ENCODE measurements at places on chromosomes 7 and 10. TPM values are rescaled to one million over a fixed set of nuclear protein-coding genes. Genes with fewer than 3 reads are reported as not detected.

Gene ZNF488
- total RNA-seq: not detected

Gene NAT16
- total RNA-seq: not detected

Gene CLRN3
- total RNA-seq: not detected

Gene PARP12
- 66.2 TPM for total RNA-seq

DNA sequence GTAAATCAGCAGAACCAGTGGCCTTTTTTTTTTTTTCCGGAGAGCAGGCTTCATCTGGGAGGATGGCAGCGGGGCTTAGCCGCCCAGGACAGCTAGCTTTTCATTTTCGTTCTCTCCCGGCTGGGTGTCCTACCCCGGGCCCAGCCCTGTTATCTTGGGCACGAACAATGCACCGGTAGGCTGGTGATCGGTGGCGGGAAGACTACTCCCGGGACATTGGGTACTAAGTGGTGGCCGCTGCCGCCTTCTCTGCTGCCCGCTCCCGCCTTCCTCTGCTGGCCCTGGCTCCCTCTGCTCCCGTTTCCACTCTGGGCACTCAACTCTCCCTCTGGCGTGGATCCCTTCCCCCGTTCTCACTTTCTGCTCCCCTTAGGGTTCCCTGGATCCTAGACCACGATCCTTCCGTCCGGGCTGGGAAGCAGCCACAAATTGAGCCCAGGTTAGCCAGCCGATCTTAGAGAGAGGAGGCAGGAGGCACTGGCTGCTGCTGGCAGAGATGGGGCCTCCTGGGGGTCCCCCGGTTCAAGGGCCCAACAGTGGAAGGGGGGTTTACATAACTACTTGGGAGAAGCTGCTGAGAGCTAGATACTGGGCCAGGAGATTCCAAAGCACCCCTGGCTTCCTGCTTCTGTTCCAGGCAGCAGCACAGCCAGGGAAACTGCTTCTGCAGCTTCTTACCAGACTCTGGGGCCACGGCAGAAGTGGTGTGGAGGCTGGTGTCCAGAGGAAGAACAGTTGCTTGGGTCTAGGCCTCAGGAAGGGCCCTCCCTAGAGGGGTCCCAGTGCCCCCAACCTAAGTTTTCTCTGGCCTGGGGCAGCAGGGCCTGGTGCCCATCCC, 1.8 kb downstream of the TLX1 start:
- H3K36me3 ChIP-seq: no peaks in the 10 kb centered on the region
- peaks cover 11% of the 10 kb centered on the region for H3K27me3 ChIP-seq
- no peak overlapping the region for H3K4me3 ChIP-seq
- DNase-seq: no peak
- no peak overlapping the region for H3K27ac ChIP-seq

GRCh38 chr10:68223535-68224165, 8.3 kb downstream of the ATOH7 start:
- no peak overlapping the region for H3K4me3 ChIP-seq
- no peak for DNase-seq
- no peaks in the 10 kb centered on the region for H3K36me3 ChIP-seq

- peak overlapping the region; percentile 87 for H3K4me3 ChIP-seq
- H3K36me3 ChIP-seq: peaks cover 14% of the 10 kb centered on the region
- no peaks in the 10 kb centered on the region for H3K27me3 ChIP-seq
Measured at GRCh38 chr10:3068201-3068967, 1.0 kb downstream of the PFKP start.

GRCh38 chr10:86646532-86646931, 7.8 kb upstream of the OPN4 start:
- DNase-seq: no peak
- no peaks in the 10 kb centered on the region for H3K4me1 ChIP-seq
- H3K4me3 ChIP-seq: no peak overlapping the region
- H3K36me3 ChIP-seq: no peaks in the 10 kb centered on the region
- no peak overlapping the region for H3K27ac ChIP-seq
- H3K27me3 ChIP-seq: no peaks in the 10 kb centered on the region

GRCh38 chr7:40393660-40394059, 258.9 kb downstream of the SUGCT start:
- no peaks in the 10 kb centered on the region for H3K4me1 ChIP-seq
- no peak overlapping the region for H3K4me3 ChIP-seq
- H3K27me3 ChIP-seq: no peaks in the 10 kb centered on the region
- no peak overlapping the region for H3K27ac ChIP-seq
- no peak for DNase-seq

GRCh38 chr7:1324028-1324900, 91.6 kb downstream of the UNCX start:
- no peaks in the 10 kb centered on the region for H3K4me1 ChIP-seq
- no peaks in the 10 kb centered on the region for H3K36me3 ChIP-seq
- DNase-seq: no peak
- H3K27me3 ChIP-seq: no peaks in the 10 kb centered on the region

DNA sequence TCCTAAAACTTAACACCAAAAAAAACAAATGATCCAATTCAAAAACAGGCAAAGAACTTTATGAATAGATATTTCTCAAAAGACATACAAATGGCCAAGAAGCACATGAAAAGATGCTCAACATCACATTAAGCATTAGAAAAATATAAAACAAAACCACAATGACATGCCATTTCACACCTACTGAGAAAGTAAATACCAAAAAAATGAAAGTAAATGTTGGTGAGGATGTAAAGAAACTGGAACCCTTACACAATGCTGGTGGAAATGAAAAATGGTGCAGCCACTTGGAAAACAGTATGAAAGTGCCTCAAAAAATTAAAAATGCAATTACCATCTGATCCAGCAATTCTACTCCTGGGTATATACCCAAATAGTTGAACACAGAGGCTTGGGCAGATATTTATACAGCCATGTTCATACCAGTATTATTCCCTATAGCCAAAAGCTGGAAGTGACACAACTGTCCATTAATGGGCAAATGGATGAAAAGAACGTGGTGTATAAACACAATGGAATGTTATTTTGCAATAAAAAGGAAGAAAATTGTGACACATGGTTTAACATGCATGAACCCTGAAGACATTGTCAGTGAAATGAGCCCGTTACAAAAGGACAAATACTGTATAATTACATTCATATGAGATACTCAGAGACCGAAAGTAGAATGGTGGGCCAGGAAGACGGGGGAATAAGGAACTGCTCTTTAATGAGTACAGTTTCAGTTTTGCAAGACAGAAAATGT, 89.0 kb downstream of the JMJD1C start:
- H3K36me3 ChIP-seq: no peaks in the 10 kb centered on the region
- H3K4me3 ChIP-seq: no peak overlapping the region
- DNase-seq: no peak
- peaks cover 12% of the 10 kb centered on the region for H3K4me1 ChIP-seq
- H3K27ac ChIP-seq: no peak overlapping the region

DNA sequence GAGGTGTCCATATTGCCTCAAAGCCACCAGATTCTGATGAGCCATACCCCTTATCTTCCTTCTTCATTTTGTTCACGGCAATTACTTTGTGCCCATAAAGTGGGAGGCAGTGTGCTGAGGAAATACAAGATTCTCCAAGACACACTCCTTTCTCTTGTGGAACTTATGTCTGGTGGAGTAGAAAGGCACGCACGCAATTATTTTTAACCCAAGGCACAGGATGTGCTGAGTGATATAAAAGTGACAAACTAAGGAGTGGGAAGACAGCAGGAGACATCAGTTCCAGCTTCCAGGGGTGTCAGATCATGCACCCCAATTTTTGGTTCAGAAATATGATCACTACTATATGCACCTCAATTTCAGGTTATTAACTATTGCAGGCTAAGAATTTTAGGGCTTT, 94.7 kb upstream of the PDCD4 start:
- peaks cover 11% of the 10 kb centered on the region for H3K4me1 ChIP-seq
- H3K27ac ChIP-seq: no peak overlapping the region
- DNase-seq: no peak

DNA sequence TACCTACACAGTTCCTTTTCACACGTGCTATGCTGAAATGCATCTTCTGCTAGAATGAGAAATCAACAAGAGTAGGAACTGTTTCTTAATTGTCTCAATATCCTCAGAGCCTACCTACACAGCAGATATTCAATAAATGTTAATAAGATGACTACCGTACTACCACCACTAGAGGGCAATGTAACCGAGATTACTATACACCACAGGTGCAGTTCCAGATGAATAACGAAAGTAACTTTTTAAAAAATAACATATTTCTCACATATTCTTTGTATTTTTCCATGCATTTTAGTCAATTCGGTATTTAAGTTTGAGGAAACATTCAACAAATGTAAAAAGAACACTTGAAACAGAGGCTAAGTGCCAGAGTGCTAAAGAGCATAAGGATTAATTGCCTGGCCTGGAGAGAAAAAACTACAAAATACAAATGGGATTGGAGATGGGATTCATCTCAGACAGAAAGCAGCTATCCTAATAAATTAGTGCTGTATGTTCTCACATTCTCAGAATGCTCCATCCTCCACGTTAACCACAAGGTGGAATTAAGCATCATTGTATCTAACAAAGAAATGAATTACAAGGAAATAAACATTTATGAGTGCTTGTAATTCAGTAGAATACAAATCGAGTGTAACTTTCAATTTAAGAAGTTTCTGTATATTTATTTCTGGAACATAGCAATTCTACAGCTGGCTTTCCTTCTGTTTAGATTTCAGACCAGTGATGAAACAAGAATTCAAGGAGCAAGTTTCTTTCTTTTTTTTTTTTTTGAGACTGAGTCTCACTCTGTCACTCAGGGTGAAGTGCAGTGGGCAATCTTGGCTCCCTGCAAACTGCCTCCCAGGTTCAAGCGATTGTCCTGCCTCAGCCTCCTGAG, 20.3 kb upstream of the HECTD2 start:
- H3K4me1 ChIP-seq: no peaks in the 10 kb centered on the region
- H3K4me3 ChIP-seq: no peak overlapping the region
- no peaks in the 10 kb centered on the region for H3K27me3 ChIP-seq
- no peak for DNase-seq
- H3K27ac ChIP-seq: no peak overlapping the region

DNA sequence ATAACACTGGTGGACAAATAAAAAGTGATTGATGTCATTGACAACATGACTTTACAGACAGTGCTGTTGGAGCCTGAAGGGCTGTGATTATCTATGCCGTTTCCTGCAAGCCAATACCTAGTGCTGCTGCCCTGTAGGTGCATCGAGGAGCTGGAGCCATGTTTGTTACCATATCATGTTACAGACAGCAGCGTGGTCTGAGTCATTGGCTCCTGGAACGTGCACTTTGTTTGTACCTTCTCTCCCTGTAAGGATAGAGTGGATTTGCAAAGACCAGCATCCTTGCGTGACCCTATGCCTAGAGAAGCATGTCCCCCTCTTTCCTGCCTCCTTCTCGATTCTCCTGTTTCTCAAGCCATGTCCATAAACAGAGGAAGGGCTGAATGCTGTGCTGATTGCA, 597.2 kb downstream of the TYW1 start:
- H3K27me3 ChIP-seq: no peaks in the 10 kb centered on the region
- no peaks in the 10 kb centered on the region for H3K36me3 ChIP-seq
- no peak overlapping the region for H3K4me3 ChIP-seq
- H3K27ac ChIP-seq: no peak overlapping the region
- no peaks in the 10 kb centered on the region for H3K4me1 ChIP-seq

DNA sequence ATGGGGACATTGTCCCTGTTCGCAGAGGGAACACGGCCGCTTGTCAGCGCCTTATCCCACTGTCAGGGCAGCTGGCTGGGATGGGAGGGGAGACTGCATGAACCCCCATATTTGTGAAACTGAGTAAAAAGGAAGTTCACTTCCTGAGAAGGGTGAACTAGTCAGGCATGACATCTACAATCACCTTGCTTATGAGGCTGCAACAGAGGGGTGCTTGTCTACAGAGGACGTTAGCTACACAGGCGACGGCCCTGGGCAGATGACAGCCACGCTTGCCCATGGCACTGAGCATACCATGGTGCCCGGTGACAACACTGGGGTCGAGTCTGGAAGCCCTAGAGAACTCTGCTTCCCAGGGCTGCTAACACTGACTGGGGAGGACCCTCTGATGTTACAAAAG, 46.0 kb upstream of the KDM7A start:
- H3K27ac ChIP-seq: no peak overlapping the region
- no peak overlapping the region for H3K4me3 ChIP-seq
- no peak for DNase-seq
- peaks cover 37% of the 10 kb centered on the region for H3K4me1 ChIP-seq
- H3K27me3 ChIP-seq: no peaks in the 10 kb centered on the region
- H3K36me3 ChIP-seq: no peaks in the 10 kb centered on the region

- H3K36me3 ChIP-seq: no peaks in the 10 kb centered on the region
- no peaks in the 10 kb centered on the region for H3K4me1 ChIP-seq
- DNase-seq: no peak
- no peaks in the 10 kb centered on the region for H3K27me3 ChIP-seq
Measured at GRCh38 chr7:129773328-129773731, 161.8 kb downstream of the NRF1 start.

DNA sequence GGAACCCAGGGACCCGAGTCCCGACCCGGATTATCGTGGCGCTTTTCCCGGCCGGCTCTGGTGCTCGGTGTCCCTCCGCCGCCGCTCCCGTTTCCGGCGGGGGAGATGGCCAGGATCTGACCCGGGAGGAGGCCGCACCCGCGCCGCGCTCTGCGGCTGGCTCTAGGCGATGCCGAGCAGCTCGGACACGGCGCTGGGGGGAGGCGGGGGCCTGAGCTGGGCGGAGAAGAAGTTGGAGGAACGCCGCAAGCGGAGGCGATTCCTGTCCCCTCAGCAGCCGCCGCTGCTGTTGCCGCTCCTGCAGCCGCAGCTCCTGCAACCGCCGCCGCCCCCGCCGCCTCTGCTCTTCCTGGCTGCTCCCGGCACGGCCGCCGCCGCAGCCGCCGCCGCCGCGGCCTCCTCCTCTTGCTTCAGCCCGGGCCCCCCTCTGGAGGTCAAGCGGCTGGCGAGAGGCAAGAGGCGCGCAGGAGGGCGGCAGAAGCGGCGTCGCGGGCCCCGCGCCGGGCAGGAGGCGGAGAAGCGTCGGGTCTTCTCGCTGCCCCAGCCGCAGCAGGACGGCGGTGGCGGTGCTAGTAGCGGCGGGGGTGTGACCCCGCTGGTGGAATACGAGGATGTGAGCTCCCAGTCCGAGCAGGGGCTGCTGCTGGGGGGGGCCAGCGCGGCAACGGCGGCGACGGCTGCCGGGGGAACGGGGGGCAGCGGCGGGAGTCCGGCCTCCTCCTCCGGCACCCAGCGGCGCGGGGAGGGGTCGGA, 593 bp downstream of the CDK13 start:
- H3K36me3 ChIP-seq: peaks cover 8% of the 10 kb centered on the region
- peak overlapping the region; percentile 99 for H3K27ac ChIP-seq
- no peaks in the 10 kb centered on the region for H3K27me3 ChIP-seq

GRCh38 chr10:121574519-121575166, 23.6 kb downstream of the FGFR2 start:
- no peak overlapping the region for H3K27ac ChIP-seq
- no peak for DNase-seq
- no peaks in the 10 kb centered on the region for H3K27me3 ChIP-seq

DNA sequence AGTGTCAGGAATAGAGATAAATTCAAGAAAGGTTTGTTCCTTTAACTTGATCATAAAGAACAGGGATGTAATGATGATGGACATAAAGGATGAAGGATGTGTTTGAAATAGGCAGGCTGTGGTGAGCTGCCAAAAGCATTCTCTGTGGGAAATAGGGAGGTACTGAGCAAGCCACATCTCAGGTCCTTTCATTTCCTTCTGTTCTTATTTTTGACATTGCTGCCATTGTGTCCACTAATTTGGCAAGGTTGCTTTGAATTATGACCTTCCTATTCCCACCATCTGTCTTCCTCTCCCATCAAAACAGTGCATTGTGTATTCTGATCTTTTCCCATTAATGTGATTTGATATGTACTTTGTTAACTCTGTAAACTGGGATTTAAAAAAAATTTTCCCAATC, 9.4 kb downstream of the SCRN1 start:
- H3K27ac ChIP-seq: no peak overlapping the region
- DNase-seq: no peak
- H3K4me3 ChIP-seq: no peak overlapping the region
- no peaks in the 10 kb centered on the region for H3K36me3 ChIP-seq
- no peaks in the 10 kb centered on the region for H3K27me3 ChIP-seq

Measured in naive thymus-derived CD4-positive, alpha-beta T cell (primary cell).